ENCODE measurements at places on chromosomes 11 and 22.
A peak's percentile ranks its signal among the peaks of the same experiment; 100 is the strongest.

- DNase-seq = no peak
Measured at GRCh38 chr11:62632492-62632891, 10.7 kb upstream of the B3GAT3 start.

- DNase-seq = no peak
Measured at GRCh38 chr11:61174273-61174672, 13.0 kb upstream of the VPS37C start.

DNA sequence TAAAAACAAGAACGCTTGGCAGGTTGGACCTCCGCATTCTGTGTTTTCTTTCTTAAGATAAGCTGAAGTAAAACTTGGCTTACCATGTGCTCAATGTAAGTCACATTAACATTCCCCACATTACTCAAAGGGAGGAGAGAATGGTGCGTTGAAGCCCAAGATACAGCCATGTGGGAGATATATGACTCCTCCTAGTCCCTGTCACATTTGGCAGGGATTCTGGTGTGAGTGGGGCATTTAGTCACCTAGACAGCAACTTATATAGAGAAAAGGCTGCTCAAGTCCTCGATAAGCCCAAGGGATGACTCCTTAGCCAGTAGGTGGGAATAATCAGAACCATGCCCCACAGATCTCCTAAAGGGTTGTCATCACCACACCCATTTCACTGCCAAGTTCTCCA, 4.6 kb downstream of the PRSS23 start:
- no peak for DNase-seq

DNA sequence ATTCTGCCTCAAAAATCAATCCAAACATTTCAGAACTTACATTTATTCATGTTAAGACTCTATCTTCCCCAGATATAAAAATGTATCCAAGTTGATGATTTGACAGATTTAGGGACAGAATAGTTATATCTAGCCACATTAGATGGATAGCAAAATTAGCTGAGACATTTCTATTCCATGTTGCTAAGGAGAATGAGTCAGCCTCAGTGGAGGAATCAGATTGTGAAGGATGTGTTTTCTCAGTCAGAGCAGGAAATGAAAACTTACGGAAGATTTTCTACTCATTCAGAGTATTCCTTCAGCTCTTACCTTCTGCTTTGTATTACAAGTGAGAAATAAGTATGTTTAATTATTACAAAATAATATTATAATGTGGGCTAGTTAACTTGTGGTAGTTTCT, 556.3 kb upstream of the ANO3 start:
- DNase-seq = no peak

DNA sequence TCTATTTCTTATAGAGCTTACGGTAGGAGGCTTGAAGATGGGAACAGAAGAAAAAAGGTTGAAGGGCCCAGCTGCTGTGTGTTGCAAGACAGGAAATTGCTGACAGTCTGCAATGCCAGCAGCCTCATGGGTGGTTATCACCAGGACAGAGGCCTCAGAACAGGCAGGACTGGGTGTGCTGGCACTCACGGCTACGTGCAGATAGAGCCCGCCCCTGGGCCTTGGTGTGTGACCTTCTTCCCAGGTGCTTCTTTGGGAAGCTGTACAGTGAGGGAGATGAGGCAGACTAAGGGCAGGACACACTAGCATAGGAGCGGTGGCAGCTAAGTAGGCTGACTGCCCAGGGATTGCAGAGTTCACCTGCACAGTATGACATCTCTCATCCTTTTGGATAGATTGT, 12.6 kb downstream of the PRAME start:
- no peak for DNase-seq

DNA sequence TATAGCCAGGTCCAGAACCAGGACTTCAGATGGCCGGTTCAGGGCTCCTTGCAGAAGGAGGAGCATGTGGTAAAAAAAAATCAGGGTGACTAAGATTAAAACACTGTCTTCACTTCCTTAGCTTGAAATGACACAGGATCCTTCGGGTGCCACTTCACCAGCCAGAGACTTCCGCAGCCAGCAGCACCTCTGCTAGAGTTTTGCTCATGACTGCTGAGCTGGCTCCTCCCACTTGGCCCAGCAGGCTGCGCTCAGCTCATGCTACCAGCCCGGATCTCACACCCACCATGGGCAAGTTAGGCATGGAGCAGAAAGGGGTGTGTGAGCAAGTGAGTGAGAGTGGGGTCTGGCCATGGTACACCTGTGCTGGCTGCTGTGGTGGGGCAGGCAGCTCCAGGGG, 6.6 kb upstream of the MS4A18 start:
- DNase-seq = no peak

DNA sequence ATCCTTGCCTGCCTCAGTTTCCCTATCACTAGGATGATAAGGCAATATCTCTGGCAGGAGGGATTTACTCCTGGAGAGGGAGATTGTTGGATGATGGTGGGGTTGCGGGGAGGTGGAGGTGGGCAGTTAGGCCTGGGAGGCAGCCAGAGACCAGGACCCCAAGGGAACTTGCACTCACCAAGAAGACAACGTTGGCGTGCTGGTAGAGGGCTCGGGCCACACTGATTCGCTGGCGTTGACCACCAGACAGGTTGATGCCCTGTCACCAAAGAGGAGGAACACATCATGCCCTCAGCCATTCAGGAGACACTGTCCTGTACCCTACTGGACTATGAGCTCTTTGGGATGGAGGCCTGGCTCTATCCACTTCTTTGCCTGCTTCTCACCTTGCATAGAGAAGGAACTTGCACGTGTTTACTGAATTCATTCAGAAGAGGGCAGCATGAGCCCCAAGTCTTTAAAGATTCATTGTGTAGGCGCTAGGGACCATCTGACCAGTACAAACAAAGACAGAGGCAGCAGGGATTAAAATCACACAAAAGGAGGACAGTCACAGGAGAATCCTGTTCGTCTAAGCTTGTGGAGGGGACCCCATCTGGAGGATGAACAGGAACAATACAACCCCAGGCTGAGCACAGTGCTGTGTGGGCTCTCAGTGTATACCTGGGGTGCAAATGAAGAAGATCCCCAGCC, 24.2 kb upstream of the KCNJ11 start:
- no peak for DNase-seq

DNA sequence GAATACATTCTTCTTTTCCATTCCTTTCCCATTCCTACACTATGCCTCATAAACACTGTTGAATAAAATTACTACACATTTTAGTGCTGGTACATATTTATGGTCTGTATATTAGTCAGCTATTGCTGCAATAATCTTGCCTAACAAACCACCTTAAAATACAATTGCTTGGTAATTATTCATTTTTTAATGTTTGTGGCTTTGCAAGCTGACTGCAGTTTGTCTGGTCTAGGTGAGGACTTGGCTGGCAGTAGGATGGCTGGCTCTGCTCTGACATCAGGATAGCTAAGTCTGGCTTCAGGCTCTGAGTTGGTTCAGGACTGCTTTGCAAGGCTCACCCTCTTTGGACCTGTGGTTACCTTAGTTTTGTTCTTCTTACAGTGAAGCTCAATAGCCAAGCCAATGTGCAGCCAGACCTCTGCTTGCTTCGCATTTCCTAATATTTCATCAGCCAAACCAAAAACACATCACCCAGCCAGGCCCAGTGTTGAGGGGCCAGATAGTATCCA, 913.4 kb upstream of the RAG2 start:
- no peak for DNase-seq

DNA sequence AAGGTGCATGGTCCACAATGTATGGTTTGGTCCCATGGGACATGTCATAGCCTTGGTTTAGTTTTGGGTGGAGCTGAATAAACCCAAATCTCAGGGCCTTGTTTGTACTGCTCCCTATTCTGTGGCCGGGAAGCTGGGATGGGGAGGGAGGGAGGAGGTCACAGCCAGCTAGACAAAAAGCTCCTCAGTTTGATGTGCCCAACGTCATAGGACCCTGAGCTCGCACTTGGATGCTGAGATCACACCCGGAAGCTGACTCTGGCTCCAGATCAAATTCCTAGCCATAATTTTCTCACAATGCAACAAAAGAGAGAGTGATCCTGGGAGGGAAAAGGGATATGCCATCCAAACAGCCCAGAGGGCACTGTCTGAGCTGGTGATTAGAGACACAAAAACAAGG, 1.5 kb downstream of the HSPB2 start:
- peak; percentile 85 for DNase-seq

- no peak for DNase-seq
Measured at GRCh38 chr11:69492201-69492991, 10.9 kb downstream of the LINC01488 start.

GRCh38 chr11:43823316-43823715, 57.3 kb upstream of the ALKBH3 start:
- DNase-seq = no peak

GRCh38 chr11:75158241-75158640, 7.3 kb downstream of the SLCO2B1 start:
- DNase-seq = no peak

GRCh38 chr22:25650833-25651232, 86.4 kb downstream of the GRK3 start:
- DNase-seq = no peak

GRCh38 chr11:47393163-47394049, 15.0 kb upstream of the SLC39A13 start:
- peak; percentile 59 for DNase-seq

- DNase-seq = no peak
Measured at GRCh38 chr11:128968916-128969315, 26.2 kb upstream of the TP53AIP1 start.

GRCh38 chr11:128686021-128686741, 7.7 kb upstream of the FLI1 start:
- no peak for DNase-seq

DNA sequence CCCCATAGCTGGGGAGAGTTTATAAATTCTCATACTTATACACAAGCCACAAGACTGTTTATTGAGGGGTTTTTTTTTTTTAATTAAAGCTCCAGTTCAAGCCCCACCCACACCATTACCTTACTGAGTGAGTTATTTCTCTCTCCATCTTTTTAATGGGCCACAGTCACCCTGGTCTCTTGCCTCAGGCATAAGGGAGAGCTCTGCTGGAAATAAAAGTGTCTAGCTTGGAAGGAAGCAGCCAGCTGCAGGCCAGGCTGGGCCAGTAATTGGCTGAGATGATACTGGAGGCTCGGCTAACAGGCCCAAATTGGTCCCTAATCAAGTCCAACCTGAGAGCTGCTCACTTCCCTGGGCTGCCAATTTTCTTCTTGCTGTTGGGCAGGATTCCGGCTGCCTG, 174.1 kb downstream of the INSC start:
- no peak for DNase-seq

DNA sequence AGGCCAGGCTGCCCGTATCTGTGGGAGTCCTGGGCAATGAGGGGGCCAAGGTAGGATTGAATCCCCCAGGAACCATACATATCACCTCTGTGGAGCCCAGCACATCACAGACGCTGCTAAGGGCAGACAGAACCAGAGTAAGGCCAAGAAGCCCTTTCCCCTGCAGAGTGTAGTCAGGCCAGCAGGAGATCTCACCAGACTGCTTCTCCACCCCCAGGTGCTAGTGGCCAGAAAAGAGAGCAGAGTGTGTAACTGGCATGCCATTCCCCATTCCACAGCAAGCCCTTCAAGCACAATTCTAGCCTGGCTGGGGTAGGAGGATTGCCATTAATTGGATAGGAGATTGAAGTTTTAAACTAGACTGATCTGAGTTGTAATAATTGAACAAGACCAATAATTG, 28.0 kb upstream of the FCHSD2 start:
- no peak for DNase-seq

GRCh38 chr11:117724104-117724503, 72.9 kb downstream of the DSCAML1 start:
- no peak for DNase-seq

DNA sequence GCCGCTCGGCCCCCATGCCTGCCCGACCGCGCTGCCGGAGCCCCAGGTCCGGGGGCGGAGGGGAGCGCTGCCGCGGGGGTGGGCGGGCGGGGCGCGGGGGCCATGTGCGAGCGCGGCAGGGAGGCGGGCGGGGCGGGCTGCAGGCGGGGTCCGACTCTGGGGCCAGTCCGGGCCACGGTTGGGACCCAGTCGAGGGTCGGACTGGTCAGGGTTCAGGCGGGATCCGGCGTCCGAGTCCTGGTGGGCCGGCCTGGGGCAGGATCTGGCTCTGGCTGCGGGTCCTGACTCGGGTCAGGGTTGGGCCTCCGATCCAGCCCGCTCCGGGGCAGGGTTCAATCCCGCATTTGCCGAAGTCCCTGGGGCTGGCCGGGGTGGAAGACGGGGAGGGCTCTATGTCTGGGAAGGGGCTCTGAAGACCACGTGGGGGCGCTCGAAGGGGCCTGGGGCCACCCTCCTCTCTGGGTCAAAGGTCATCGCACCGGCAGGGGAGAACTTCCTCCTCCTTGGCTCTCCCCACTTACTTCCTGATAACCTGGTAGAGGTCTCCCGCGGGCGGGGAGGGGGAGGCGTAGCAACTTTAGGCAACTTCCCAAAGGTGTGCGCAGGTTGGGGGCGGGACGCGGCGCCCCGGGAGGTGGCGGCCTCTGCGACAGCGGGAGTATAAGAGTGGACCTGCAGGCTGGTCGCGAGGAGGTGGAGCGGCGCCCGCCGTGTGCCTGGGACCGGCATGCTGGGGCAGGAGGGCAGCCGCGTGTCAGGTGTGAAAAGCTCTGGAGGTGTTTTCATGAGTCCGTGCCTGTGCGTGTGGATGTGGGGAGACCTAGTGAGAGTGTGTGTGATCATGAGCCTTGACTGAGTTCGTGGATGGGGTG, 603 bp downstream of the ESRRA start:
- DNase-seq = no peak

DNA sequence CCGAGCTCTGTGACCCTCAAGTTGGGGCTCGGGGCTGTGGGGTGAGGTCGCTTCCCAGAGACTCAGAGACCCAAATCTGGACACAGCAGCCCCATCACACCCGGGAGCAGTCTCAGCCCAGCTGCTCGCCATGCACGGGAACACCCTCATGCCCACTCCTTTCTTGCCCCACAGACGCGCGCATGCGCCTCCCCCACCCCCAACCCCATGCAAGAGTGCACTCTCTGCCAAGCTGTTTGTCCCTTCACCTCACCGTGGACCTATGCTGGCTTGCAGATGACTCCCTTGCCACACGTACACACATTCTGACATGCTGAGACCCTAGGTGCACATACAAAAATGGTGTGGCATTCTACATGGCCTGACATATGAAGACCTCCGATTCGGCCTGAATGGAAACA, 478 bp upstream of the CD248 start:
- DNase-seq = peak; percentile 76

- no peak for DNase-seq
Measured at GRCh38 chr11:124892750-124893454, 4.8 kb downstream of the ROBO4 start.

- no peak for DNase-seq
Measured at GRCh38 chr22:32808038-32808445, 6.5 kb downstream of the TIMP3 start.

Measured in AG08395 (cell line).